Astrocyte (in vitro differentiated cells and primary cell): ENCODE measurements at places on chromosomes 12 and 14.
A peak's percentile ranks its signal among the peaks of the same experiment; 100 is the strongest.

DNA sequence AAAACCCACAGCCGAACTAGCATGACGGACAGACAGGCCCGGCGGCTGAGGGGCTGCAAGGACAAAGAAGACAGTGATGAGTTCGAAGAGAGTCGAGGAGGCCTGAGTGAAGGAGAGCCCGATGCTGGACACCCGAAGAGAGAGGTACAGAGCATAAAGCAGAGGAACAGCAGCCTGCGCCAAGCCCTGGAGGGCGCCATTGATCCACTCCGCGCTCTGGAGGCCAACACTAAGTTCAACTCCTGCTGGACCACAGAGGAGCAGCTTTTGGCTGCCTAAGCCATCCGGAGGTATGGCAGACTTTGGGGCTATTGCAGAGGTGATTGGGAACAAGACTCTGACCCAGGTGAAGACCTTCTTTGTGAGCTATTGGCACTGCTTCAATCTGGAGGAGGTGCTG is 7.8 kb upstream of the PLXNC1 start:
- DNase-seq: no peak
- H3K4me1 ChIP-seq: no peaks in the 10 kb centered on the region
- H3K27me3 ChIP-seq: peaks cover 33% of the 10 kb centered on the region
- H3K27ac ChIP-seq: no peak overlapping the region
- H3K4me3 ChIP-seq: no peak overlapping the region

- peaks cover 12% of the 10 kb centered on the region for H3K36me3 ChIP-seq
- H3K4me3 ChIP-seq: no peak overlapping the region
- no peak overlapping the region for H3K27ac ChIP-seq
- H3K27me3 ChIP-seq: no peaks in the 10 kb centered on the region
- no peak for DNase-seq
Measured at GRCh38 chr12:117144599-117144998, 45.4 kb upstream of the TESC start.

DNA sequence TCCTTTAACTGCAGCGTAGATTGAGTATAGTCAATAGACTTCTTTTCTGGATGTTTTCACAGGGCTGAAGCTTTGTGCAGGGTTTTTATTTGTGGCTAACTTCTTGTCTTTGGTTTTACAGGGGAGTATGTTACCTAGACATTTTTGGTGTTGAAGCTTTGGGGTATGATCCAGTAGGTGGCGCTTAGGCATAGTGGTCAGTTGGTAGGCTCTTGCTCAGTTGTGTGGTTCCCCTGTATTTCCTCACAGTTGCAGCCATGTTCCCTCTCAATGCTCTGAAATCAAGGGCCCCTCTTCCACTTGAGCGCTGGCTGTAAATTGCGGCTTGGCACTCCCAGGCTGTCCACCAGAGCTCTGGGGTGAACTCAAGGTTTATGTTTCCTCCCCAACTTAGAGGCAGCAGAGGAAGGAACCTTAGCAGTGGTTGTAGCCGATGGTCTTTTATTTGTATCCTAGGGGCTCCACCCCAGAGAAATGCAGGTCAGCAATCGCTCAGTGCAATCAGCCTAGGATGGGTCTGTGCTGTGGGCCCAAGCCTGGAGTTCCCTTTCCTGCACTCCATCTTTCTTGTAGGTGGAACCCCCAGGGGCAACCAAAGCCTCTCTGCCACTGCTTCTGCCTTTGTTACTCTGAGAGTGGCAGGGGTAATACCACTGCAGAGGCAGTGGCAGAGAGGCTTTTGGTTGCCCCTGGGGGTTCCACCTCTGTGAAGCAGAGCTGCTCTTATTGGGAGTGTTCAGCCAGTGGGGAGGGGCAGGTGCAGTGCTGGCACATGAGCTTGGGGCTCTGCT is 55.1 kb downstream of the CMAS start:
- no peaks in the 10 kb centered on the region for H3K27me3 ChIP-seq
- no peaks in the 10 kb centered on the region for H3K36me3 ChIP-seq
- H3K4me3 ChIP-seq: no peak overlapping the region

- no peaks in the 10 kb centered on the region for H3K27me3 ChIP-seq
- no peaks in the 10 kb centered on the region for H3K4me1 ChIP-seq
- H3K4me3 ChIP-seq: no peak overlapping the region
- no peak overlapping the region for H3K27ac ChIP-seq
- H3K36me3 ChIP-seq: no peaks in the 10 kb centered on the region
Measured at GRCh38 chr14:24607635-24608514, 1.6 kb downstream of the GZMH start.

DNA sequence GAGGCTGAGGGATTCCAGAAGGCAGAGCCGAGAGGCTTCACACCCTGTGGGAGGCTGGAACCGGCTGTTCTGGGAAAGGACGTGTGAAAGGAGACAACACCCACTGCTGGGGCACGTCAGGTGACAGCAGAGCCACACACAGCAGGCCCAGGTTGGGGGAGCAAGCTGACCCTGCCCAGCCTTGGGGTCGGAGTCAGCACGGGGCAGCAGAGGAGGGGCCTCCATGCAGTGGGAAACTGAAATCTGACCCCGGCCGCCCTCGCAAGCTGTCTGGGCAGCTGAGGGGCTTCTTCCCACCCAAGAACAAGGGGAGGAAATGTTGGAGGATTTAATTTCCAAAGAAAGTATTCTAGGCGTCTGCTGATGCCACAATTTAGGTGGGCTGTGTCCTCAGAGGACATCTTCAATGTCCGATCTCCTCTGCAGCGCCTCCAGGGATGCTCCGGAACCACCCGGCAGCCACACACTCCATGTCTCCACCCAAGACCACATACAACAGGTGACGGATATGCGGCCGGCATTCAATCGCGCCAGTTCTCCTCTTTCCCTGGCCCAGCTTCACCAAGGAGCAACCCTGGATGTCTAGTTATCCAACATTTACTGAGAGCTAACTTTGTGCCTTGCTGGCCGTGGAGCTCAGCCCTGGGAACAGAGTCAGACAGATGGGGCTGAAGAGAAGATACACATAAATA is 30.7 kb downstream of the SNRNP35 start:
- H3K27me3 ChIP-seq: no peaks in the 10 kb centered on the region

DNA sequence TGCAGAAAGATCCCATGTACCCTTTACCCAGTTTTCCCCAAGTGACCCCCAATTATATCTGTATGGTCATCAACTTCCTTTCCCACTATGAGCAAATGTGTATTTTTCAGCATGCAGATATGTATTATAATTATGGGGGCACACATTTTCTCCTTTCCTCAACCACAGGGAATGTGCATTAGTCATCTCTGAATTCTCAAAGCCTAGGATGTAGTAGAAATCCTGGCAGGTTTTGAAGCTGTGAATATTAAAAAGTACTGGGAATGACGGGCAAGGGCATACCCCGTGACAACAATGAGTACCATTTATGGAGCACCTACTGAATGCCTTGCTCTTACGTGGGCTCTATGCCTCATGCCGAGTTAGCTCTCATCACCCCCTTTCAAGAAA is 71.5 kb downstream of the VWF start:
- H3K4me3 ChIP-seq: no peak overlapping the region
- H3K27me3 ChIP-seq: no peaks in the 10 kb centered on the region
- H3K27ac ChIP-seq: peak overlapping the region; percentile 38
- H3K4me1 ChIP-seq: peaks cover 22% of the 10 kb centered on the region

DNA sequence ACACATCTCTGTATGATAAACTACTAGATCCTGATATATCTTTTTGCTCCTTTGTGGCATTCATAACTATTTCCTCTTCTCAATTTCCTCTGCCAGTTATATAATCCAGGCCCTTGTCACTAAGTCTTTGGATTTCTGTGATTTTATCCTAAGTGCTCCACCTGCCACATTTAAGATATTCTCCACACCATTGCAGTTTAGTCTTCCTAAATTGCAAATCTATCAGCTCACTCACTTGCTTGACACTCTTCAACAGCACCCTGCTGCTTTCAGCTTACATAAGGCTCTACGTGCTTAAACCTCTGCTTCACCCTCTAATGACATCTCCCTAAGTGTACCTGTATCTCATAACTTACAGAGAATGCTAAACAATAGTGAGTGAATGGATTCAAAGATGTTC is 1032.2 kb upstream of the SEL1L start:
- H3K4me1 ChIP-seq: no peaks in the 10 kb centered on the region
- no peaks in the 10 kb centered on the region for H3K36me3 ChIP-seq
- H3K27ac ChIP-seq: no peak overlapping the region
- H3K27me3 ChIP-seq: no peaks in the 10 kb centered on the region

- no peaks in the 10 kb centered on the region for H3K36me3 ChIP-seq
- no peak overlapping the region for H3K27ac ChIP-seq
- DNase-seq: no peak
- no peaks in the 10 kb centered on the region for H3K27me3 ChIP-seq
Measured at GRCh38 chr12:3713483-3713882, 39.4 kb downstream of the CRACR2A start.

GRCh38 chr12:102776041-102776440 is 141.0 kb downstream of the PAH start:
- H3K36me3 ChIP-seq: no peaks in the 10 kb centered on the region
- H3K4me1 ChIP-seq: no peaks in the 10 kb centered on the region
- H3K27me3 ChIP-seq: no peaks in the 10 kb centered on the region
- no peak for DNase-seq

DNA sequence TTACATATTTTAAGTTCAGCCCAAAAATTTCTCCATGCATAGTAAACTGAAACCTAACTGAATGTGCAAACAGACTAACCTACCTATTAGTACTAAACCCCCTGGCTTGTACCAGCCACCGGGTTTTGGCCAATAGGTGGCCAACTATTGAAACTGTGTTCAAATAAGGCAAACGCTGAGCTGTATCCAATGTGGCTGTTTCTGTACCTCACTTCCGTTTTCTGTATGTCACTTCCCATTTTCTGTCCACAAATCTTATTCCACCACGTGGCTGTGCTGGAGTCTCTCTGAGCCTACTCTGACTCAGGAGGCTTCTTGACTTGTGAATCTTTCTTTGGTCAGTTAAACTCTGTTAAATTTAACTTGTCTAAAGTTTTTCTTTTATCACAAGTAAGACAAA is 6.0 kb upstream of the FBXO34 start:
- DNase-seq: no peak
- H3K36me3 ChIP-seq: no peaks in the 10 kb centered on the region
- no peaks in the 10 kb centered on the region for H3K4me1 ChIP-seq
- peaks cover 3% of the 10 kb centered on the region for H3K27me3 ChIP-seq
- no peak overlapping the region for H3K27ac ChIP-seq
